ENCODE measurements at places on chromosomes 4 and X. TPM values are rescaled to one million over a fixed set of nuclear protein-coding genes. Genes with fewer than 3 reads are reported as not detected.

Gene MGAT4D
- not detected for total RNA-seq

Gene GAGE12C
- total RNA-seq: not detected

Gene PRSS12
- total RNA-seq: not detected

Gene HSFX2
- total RNA-seq: 0.30 TPM

Gene FAM47E
- not detected for total RNA-seq

Gene PLS3
- total RNA-seq: 1.3 TPM

Gene RPL10
- 3,024 TPM for total RNA-seq

Gene NXF2B
- not detected for total RNA-seq

Gene ESX1
- total RNA-seq: not detected

Gene AKAP4
- total RNA-seq: not detected

Gene SLITRK4
- not detected for total RNA-seq

Gene ARHGAP10
- 8.7 TPM for total RNA-seq

Gene PNMA5
- not detected for total RNA-seq
